ENCODE measurements at places on chromosomes 3 and 15.

- peak; percentile 11 for DNase-seq
Observed at GRCh38 chr15:62389885-62390790, 225.1 kb upstream of the C2CD4B start.

GRCh38 chr15:65926899-65927298, 57.6 kb downstream of the RAB11A start:
- no peak for DNase-seq

- no peak for DNase-seq
Observed at GRCh38 chr3:14876921-14877333, 58.2 kb downstream of the FGD5 start.

DNA sequence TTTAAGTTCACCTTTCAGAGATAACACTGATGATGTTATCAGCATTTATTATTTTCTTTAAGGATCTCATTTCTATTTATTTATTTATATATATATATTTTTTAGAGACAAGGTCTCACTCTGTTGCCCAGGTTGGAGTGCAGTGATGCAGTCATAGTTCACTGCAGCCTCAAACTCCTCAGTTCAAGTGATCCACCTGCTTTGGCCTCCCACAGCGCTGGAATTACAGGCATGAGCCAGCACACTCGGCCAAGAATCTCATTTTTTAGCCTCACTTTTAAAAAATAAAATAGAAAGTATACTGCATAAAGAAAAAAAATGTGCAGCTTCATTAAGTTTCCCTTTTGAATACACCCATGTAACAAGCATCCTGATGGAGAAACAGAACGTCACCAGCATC, 35.6 kb downstream of the PLA2G4D start:
- DNase-seq, result no peak

DNA sequence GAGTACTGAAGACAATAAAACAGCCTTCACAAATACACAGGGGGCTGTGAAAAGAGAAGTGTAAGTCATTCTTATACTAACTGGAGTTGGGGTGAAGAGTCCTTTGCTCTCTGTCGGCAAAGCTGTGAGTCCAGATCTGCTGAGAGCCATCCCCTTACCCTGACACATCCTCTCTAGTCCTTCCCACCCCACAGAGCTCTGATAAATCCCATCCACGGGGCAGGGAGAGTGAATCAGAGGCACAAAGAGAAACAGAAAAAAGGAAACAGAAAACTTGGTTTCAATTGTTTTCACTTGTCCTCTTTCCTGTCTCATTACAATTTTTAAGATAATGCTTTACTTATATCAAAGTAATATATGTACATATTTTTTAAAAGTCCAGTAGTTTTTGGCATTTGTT, 18.2 kb upstream of the ZNF639 start:
- DNase-seq, result no peak
